ENCODE measurements at places on chromosomes 16 and 17.

DNA sequence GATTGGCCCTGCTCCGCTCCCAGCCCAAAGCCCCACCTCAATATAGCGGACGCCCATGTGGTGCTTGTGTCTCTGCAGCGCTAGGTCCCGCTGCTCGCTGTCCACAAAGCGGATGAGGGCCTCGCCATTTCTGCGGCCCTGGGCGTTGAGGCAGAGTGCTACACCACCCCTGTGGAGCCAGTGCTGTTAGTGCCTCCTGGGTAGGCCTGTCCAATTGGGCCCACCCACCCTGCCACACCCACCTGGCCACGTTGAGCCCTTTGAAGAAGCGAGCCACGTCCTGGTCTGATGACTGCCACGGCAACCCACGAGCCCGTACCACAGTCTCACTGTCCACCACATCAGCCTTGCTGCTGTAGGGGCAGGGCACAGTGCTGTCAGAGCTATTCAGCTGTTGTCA is 3.6 kb downstream of the ESRP2 start:
- DNase-seq = no peak

DNA sequence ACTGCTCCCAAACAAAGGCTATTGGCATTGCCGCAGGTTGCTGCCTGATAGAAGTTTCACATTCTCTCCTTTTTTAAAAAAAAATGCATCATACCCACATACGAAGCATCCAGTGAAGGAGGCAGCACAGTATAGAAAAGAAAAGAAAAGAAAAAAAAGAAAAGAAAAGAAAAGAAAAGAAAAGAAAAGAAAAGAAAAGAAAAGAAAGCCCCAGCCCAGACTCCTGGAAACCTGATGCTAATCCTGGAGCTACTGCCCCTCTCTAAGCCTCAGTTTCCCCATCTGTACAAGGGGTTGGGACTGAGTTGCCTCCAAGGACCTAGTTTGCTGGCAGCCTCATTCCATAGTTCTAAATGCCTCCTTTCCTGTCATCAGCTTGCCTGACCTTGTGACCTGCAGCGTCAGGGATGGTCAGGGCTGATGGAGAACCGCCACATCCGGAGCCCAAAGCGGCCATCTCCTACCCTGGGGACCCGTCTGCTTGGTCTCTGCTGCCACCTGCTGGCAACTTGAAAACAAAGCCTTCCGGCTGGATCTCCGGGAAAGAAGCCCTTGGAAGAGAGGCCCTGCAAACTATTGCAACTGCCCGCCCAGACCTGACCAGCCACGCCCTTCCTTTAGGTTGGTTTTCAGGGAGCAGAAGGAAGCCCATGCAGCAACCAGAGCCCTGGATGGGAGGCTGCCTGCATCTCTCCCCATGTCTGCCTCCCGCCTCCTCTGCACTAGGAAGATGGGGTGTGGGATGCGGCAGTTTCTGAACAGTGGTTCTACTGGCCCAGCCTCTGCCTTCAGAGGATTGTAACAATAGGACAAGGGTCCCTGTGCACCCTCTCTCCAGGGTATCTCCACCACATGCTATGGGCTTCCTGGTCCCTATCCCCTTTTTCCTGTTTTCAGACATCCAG is 13.0 kb downstream of the AIPL1 start:
- DNase-seq = peak; percentile 58

DNA sequence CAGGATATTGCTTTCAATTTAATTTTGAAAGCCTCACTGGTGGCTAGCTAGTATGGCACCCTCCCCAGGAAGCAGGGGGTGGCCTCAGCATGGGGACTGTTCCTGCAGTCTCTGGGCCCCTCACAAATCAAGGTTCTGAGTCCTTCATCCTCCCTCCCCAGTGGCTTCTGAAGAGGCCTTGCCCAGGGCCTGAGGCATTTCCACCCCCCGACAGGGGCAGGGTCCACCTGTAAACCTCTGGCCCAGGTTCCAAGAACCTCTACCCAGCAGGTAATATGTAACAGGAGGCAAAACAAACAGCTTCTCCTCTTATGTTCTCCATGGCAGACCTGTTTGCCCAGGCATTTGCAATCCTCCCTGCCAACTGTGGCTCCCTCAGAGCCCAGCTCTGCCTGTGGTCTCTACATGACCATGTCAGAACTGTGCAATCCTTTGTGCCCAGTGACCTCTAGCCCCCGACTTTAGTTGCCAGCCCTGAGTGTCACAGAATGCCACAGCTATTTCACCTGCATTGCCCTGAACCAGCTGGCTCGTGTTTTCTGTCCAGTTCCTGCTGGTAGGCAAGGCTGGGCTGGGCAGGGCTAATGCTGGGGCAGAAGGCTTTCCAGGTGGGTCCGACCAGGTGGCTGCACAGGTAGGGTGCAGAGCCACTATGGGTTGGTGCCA is 14.3 kb downstream of the ACSF2 start:
- no peak for DNase-seq

DNA sequence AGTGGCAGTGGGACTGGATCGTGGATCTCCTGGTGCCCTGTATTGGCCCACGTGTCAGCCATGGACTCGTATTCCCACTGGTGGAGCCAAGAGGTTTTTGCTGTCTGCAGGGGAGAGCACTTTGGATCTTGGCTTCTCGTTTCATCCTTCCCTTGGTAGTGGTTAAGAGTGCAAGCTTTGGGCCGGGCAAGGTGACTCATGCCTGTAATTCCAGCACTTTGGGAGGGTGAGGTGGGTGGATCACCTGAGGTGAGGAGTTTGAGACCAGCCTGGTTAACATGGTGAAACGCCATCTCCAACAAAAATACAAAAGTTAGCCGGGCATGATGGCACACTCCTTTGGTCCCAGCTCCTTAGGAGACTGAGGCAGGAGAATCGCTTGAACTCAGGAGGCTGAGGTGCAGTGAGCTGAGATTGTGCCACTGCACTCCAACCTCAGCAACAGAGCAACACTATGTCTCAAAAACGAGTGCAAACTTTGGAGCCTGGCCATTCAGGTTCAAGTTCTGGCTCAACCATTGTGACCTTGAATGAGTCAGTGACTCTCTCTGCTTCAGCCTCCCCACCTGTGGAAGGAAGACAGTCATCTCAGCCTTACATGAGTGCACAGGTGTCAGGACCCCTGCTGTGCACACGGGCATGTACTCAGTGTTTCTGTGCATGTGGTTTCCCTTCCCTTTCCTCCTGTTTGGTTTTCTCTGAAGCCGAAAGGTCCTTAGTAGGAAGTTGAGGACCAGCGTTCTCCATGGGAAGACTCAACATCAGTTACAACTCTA is 57.4 kb downstream of the PLCG2 start:
- DNase-seq = no peak

- DNase-seq = no peak
Measured at GRCh38 chr17:2312736-2313135, 9.0 kb downstream of the SRR start.

DNA sequence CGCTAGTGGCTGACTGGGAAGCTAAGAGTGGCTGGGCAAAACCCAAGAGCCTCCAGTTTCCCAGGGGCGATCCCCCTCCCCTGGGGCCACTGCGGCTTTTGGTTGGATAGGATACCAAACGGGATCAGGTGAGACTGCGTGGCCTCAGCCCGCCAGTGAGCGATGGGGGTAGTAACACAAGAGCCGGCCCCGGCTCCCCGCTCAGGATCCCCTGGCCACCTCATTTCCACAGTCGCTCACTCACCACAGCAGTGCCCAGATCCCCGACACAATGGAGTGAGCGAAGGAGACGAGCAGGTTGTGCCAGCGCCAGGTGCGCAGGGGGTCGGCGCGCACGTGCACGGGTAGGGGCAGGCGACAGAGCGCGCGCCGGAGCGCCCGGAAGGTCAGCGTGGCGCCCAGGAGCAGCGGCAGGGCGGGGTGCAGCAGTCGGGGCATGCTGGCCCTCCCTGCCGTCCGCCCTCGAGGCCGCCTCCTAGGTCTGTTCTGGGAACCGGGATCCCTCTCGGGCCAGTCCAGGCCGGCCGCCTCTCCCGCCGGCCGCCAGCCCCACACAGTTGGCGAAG is 290 bp downstream of the TLCD1 start:
- peak; percentile 49 for DNase-seq

Data from hematopoietic multipotent progenitor cell treated with erythropoietin and hydrocortisone succinate and interleukin-3 and kit ligand, for 15 days (in vitro differentiated cells).